Stimulated activated CD8-positive, alpha-beta memory T cell treated with anti-CD3 and anti-CD28 coated beads, Interleukin-7, amount 100 ng/mL, for 1 hour (primary cell): ENCODE measurements at places on chromosomes 4 and X.
A peak's percentile ranks its signal among the peaks of the same experiment; 100 is the strongest.

DNA sequence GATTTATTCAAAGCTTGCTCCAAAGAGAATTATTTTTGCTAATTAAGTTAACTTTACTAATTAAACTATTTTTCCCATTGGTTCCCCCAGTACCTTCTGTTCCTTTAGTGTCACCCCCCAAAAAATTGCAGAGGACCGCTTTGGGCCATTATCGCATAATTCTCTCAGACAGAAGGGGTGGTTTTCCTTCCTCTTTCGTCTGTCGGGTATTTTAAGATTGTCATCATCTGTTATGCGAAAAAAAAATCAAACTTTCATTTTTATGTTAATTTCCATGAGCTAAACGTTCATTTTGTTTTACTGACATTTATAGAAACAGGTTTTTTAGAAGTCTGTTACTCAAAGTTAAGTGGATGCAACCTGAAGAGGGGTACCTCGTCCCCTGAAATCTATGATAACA is 76.2 kb upstream of the DDX3X start:
- DNase-seq = no peak

DNA sequence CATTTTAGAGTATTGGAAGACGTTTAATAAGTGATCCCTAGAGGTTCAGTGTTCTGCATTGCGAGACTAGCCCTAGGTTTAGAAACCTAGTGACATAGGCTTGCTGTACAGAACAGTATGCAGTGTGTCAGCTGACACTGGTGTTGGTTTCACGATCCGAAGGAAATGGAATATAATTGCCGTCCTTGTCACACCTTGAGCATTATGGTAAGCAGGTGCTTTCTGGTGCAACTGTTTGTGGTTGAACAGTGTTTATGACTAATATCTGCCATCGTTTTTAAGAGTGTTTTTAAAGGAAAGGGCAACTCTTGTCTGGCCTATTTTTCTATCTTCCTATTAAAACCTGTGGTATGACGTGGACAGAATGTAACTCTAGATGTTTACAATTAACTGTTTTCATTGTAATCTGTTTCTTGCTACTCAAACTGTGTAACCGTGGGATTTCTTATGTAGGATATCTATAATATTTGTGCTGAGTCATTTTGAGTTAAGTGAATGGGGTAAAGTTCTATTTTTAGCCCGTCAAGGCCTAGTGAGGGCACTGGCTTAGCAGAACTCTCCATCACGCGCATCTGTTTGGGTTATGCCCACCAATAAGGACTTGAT is 53.8 kb upstream of the TBC1D14 start:
- no peak for DNase-seq

- DNase-seq = no peak
These were observed 7.9 kb downstream of the MAGEB18 start for GRCh38 chrX:26146024-26146423.

- no peak for DNase-seq
These were observed 156.1 kb downstream of the STPG2 start for GRCh38 chr4:97987019-97987648.

GRCh38 chr4:30854531-30854930 is 134.4 kb downstream of the PCDH7 start:
- DNase-seq = no peak

DNA sequence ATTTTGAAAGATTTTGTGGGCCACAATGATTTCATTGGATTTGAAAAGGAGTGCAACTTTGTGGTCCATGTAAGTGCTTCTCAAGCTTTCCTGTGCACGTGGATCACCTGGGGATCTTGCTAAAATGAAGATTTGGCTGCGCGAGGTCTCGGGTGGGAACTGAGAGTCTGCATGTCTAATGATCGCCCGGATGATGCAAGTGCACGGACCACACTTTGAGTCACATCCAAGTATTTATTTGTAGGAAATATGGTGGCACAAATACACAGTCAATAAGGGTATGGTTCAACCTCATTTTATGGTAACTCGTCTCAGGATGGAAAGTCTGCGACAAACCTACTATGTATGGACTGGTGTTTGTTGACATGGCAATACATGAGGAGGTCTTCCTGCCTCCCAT is 899 bp downstream of the BMX start:
- no peak for DNase-seq

GRCh38 chrX:40153345-40154249 is 55.8 kb upstream of the BCOR start:
- DNase-seq = no peak

GRCh38 chr4:137510557-137511265 is 21.6 kb downstream of the PCDH18 start:
- no peak for DNase-seq

DNA sequence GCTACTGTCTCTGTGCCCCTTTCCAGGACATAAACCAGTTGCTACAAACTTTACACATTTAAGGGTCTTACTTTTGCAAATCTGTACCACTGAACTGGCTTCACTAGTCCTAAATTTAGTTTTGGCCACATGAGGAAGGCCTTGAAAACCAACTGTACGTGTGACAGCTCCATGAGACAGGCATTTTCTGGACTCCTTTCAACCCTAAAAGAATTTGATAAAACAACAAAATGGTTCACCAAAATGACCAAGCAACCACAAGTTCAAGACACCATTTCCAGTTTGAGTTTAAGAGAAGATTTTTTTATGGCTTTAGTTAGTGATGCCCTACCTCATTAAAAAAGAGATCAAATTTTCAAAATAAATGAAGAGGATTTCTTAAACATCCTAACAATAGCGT is 246.4 kb downstream of the ZNF674 start:
- DNase-seq = no peak

GRCh38 chrX:20056704-20057103 is 60.0 kb downstream of the MAP7D2 start:
- no peak for DNase-seq

DNA sequence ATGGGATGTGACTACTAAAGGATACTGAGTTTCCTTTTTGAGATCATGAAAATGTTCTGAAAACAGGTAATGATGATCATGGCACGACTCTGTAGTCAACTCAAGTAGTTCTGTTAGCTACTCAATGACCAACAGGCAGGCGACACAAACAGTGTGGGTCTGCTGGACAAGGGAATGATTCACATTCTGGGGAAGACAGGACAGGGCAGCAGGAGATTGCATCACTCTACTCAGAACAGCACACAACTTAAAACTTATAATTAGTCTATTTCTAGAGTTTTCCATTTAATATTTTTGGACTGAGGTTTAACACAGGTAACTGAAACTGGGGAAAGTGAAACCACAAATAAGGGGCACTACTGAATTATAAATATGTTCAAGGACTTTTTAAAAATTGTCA is 365.2 kb downstream of the PRDM5 start:
- no peak for DNase-seq

- DNase-seq = no peak
These were observed 71.8 kb downstream of the C4orf33 start for GRCh38 chr4:129167640-129168260.

- peak; percentile 2 for DNase-seq
These were observed 74.9 kb downstream of the NSG1 start for GRCh38 chr4:4461850-4462249.

GRCh38 chrX:150316564-150316963 is 46.6 kb upstream of the MAMLD1 start:
- no peak for DNase-seq

DNA sequence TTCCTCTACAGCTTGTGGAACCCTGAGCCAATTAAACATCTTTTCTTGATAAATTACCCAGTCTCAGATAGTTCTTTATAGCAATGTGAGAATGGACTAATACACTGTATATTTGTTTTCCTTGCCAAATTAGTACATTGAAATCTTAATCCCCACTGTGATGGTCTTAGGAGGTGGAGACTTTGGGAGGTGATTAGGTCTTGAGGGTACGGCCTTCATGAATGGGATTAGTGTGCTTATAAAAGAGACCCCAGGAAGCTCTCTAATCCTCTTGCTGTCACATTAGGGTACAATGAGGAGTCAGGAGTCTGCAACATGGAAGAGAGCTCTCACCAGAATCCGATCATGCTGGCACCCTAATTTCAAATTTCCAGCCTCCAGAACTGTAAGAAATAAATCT is 86.6 kb downstream of the TIGD2 start:
- DNase-seq = no peak

DNA sequence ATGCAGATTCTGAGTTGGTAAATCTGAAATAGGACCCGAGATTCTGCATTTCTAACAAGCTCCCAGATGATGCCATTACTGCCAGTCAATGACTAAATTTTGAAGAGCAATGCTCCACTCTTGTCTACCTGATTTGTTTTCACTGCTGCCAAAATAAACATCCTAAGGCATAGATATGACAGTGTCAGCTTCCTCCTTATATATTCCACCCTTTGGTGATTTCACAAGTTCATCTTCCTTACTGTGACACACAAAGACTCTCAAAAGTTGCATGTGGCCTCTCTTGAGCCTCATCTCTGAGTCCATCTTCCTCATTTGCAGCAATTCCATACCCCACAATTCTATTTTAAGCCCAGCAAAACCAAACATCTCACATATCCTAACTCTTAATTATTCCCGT is 110.9 kb downstream of the FBXW7 start:
- no peak for DNase-seq

DNA sequence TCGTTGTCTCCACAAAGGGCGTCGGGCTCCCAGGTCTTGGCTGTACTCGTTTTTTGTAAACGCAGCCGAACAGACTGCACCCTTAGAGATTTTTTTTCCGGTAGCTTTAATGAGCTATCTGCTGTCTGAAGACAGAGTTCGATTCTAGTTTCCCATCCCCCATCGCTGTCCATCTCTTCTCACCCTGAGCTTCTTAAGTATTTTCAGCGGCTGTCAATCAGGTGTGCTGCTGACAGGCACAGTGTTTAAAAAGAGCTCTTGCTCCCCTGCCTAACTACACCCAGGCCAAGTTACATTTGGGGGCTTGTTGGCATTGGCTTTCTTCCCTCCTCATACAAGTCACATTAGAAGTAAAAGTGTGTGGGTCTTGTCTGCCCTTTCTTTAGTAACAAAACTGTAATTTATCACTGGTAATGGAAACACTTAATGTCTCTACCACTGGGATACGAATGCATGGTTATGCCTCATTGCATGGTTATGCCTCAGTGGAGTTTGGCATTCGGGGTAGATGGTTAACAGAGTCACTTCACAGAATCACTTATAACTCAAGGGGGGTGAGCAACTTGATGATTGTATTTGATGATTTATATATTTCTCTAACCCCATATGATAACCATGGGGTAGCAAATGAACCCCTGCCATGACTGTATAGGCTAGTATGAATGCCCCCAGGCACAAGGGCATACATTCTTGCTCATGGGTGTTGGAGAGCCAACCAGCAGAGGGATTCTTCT is 1.4 kb upstream of the ARHGAP6 start:
- DNase-seq = no peak

DNA sequence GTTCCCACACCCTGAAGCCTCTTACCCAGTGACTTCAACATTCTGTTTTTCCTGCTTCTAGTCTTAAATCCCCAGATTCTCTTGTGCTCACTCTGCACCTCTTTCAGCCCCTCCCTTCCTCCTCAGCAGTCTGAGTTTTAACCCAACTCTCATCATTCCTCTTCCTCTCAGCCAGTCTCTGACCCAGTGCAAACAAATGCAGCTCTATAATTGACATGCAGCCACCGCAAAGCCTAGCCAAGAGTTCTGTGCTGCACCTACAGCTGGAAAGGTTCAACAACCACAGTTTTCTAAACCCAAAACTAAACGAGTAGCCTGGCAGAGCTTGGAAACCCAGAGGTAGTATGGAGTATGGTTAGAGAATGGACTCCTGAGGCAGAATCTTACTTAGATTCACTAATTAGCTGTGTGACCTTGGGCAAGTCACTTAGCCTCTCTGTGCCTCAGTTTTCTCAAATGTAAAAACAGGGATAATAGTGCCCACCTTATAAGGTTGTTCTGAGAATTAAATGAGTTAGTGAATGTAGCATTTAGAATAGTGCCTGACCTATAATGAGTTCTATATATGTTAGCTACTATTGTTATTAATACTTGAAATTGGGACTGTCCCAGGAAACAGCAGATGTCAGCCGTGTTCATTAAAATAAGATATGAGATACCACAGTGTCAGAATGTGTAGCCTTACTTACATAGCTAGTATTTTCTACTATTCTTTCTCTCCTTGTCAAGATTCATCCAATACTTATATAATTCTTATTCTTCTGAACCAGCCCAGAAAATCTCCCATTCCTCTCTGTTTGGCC is 3.5 kb downstream of the TMEM154 start:
- no peak for DNase-seq

DNA sequence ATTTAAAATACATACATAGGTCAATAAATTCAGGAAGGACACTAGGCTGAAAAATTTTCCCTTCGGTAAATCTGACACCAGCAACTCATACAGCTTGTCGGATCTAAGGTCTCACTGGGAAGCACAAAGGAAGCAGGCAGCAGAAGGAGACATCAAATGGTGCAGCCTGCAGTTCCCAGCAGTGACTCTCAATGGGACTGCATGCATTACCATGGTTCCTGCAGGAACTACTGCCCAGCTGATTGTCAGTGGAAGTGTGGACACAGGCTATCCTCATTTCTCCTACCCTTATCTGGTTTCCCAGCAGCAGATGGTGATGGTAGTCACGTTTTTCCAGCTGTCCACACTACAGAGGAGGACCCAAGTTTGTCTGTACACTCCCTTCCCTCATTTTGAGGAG is 113.3 kb downstream of the PPP1R2C start:
- no peak for DNase-seq

DNA sequence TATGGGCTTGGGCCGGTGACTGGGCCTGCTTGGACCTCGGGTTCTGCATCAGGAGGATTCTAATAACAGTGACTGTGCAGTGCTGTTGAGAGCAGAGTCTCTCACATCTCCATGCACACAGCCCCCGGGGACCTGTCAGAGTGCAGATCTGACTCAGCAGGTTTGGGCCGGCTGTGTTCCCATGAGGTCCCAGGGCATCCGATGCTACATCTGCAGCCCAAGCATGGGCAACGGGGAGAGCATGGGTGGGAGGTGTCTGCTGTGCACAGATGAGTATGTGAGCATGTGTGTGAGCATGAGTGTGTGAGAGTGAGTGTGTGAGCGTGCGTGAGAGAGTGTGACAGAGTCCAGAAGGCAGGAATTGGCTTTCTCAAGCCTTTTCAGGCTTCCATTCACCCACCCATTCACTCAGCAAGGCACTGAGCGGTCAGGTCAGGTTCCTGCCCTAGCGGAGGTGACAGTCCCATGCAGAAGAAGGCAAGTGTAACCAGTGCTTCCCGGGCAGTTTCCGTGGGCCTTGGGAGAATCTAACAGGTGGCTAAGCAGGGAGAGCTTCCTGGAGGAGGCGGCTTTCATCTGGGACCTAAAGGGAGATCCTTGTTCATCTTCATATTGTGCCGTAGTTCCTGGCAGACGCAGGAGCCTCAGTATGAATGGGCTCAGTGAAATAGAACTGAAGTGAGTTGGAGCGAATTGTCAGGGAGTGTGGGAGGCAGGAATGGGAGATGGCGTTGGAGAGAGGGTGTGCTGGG is 62.6 kb downstream of the SORCS2 start:
- no peak for DNase-seq

GRCh38 chrX:129000797-129001196 is 522.5 kb downstream of the SMARCA1 start:
- no peak for DNase-seq

DNA sequence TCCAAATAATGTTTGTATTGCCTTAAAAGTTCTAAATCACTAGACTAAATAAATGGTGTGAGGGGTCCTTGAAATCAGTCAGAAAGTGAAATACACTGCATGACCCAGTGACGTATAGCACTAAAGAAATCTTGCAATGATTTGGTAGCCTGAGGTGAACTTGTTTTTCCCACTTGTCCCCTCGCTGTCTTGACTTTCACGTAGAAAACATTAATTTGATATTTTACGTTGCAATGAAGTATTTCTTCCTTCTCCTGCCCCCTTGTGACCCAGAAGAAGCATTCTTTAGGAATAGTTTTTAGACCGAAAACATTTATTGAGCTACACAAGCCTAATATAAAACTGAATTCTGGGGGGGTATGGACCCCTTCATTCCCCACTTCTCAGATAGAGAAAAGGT is 3.7 kb downstream of the KLB start:
- DNase-seq = no peak

GRCh38 chr4:147778942-147779341 is 47.1 kb downstream of the ARHGAP10 start:
- no peak for DNase-seq
